ENCODE measurements at places on chromosomes 2 and 18. TPM values are rescaled to one million over a fixed set of nuclear protein-coding genes. Genes with fewer than 3 reads are reported as not detected.

LIPG gene
- 8.4 TPM for total RNA-seq

NAB1 gene
- total RNA-seq, result 29.8 TPM

NT5C1B gene
- total RNA-seq, result not detected

RFX8 gene
- total RNA-seq, result not detected

TCF7L1 gene
- 21.9 TPM for total RNA-seq

KIF3C gene
- total RNA-seq, result 46.2 TPM

DYNAP gene
- total RNA-seq, result not detected

MERTK gene
- 18.4 TPM for total RNA-seq

DNAJC5G gene
- total RNA-seq, result 2.4 TPM

UGT1A1 gene
- not detected for total RNA-seq

CYTIP gene
- not detected for total RNA-seq

POTEE gene
- total RNA-seq, result 0.09 TPM

SERPINB13 gene
- 0.49 TPM for total RNA-seq

KATNAL2 gene
- 15.4 TPM for total RNA-seq

TUBA4B gene
- total RNA-seq, result not detected

SLC5A7 gene
- not detected for total RNA-seq

GPATCH11 gene
- 15.6 TPM for total RNA-seq

KIF5C gene
- total RNA-seq, result 0.74 TPM

COL6A3 gene
- 0.86 TPM for total RNA-seq

SERPINB3 gene
- total RNA-seq, result not detected

Data from A673 (cell line).